ENCODE measurements at places on chromosomes 6 and 20.

DNA sequence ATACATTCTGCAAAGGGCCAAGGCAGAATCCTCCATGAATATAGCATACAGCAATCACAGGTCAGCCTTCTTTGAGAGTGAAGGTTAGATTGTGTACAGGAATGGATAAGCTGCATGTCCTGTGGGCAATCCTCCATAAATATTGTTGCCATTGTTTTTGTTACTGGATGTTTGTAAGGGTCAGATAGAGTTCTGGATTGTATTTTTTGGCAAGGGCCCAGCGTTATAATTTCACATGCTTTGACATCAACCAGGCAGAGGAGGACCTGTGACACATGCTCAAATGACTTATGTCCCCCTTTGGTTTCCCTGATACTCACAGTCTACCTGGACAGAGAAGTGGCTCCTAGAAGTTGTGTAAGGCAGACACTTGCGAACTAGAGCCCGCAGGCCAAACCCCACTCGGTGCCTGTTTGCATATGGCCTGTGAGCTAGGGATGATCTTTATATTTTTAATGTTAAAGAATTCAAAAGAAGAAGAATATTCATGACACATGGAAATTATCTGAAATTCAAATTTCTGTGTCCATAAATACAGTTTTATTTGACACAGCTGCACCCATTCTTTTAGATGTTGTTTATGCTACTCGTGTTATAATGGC lies 5.4 kb downstream of the LY86 start:
- DNase-seq = no peak

DNA sequence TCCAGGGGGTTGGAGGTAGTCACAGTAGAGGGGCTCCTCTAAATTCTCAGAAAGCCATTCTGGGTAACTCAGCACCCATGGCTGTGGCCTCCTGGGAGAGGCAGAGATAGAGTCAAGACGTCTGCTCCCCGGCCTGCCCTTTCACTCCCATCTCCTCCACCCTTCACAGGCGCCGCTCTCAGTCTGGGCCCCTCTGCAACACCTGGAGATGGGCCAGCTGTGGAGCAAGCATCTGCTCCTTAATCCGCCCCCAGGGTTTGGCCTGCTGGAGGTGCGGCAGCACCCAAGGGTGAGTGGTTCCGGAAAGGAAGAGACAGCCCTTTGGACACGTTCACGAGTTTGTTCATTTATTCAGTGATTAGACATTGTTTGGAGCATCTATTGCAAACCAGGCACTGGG lies 271.3 kb downstream of the BMP7 start:
- no peak for DNase-seq

DNA sequence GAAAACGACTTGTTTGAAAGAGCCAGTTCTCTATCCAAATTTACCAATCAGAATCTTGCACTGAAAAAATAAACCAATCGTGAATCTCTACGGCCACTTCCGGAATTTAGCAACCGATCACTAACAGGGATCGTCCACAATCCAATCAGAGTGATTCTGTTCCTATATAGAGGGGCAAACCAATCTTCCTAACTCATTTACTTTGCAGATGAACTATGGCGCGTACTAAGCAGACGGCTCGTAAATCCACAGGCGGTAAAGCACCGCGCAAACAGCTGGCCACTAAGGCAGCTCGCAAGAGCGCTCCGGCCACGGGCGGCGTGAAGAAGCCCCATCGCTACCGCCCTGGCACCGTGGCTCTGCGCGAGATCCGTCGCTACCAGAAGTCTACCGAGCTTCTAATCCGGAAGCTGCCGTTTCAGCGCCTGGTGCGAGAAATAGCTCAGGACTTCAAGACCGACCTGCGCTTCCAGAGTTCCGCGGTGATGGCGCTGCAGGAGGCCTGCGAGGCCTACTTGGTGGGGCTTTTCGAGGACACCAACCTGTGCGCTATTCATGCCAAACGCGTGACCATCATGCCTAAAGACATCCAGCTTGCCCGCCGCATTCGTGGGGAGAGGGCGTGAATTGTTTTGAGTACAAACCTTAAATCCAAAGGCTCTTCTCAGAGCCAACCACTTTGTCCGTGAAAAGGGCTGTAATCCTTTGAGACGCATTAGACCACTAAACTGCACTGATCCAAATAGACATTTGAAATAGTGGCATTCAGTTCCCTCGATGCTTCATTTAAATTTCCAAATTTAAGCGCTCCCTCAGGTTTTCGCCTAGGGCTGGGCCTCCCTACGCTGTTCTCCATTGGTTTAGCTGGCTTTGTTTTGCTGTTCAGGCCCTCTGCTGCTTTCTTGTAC lies 138.0 kb downstream of the HFE start:
- no peak for DNase-seq

GRCh38 chr6:87330961-87331360 lies 1.9 kb upstream of the GJB7 start:
- DNase-seq = no peak

- no peak for DNase-seq
These were observed 147.4 kb downstream of the MOXD1 start for GRCh38 chr6:132253906-132254305.

- no peak for DNase-seq
These were observed 1.6 kb upstream of the PTGIS start for GRCh38 chr20:49569411-49570115.

GRCh38 chr6:137802408-137803182 lies 64.5 kb upstream of the TNFAIP3 start:
- DNase-seq = no peak

DNA sequence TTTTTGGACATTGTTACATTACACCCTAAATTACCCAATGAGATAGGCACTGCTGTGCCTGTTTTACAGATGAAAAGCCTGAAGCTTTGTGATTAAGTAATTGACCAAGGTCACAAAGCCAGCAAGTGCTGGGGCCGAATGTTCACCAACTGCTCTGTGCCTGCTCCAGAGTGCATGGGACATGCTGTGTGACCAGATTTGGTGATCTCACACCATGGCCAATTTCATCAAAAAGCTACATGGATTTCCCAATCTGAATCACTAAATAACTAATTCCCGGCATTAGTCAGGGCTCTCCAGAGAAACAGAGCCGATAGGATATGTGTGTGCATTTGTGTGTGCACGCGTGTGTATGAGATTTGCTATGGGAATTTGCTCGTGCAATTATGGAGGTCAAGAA lies 228.3 kb upstream of the ECI2 start:
- no peak for DNase-seq

DNA sequence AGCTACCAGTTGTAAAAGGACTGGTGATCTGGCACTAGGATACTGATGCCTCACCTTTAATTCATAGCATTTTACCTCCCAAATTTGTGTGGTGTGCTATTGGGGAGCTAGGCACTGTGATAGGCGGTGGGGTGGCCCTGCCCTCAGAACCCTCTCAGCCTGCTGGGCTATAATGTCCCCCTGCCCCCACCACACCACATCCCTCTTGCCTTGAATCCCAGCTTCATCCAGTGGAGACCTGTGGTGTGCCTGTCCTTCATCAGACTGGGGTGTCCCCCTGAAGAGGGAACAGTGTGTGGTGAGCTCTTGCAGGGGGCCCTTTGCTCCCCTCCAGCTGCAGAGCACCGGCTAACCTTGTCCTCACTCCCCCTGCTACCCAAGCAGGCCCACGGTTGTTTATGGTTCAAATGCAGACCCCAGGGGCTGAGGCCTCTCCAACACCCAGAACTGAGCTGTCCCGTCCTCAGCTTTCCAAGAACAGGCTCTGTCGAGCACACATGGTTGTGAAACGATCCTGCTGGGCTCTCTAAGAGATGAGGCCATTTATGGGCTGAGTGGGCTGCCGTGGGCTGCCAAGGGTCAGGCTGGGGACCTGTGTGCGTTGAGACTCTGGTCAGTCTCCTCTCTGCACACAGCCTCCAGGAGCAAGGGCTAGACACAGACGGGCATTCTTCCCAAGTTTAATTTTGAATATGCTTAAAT lies 26.9 kb upstream of the VEGFA start:
- DNase-seq = no peak

DNA sequence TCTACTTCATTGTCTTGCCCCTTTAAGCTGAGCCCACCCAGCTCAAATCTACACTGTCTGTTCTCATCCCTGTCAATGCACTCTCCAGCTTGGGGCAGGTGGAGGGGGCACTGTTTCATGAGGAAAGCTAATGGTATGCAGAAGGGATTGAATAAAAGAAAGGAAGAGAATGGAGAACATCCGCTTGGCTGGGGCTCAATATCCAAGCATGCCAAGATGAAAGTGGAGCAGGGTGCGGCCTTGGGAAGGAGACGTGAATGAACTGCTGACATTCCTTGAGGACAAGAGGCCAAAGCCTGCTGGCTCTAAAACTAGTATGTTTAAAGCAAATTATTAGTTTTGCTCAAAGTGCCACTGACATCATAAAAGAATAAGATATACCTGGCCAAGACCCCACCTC lies 24.2 kb downstream of the AKAP12 start:
- DNase-seq = no peak

DNA sequence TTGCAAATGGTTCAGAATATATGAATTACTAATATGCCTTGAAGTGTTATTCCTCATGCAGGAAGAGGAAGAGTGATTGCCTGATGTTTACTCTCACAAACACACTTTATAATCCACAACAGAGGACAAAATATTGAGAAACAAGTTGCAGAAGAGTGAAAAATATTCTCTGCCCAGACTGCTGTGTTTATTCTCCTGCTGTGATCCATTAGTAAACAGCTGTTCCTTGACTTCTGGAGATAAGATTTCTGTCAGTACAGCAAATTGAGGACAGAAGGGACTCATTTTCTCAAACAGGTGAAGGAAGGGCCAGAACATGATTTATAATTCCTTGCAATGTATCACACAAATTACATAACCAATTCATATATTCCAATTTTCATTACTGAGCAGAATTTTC lies 148.0 kb downstream of the EPM2A start:
- DNase-seq = no peak

DNA sequence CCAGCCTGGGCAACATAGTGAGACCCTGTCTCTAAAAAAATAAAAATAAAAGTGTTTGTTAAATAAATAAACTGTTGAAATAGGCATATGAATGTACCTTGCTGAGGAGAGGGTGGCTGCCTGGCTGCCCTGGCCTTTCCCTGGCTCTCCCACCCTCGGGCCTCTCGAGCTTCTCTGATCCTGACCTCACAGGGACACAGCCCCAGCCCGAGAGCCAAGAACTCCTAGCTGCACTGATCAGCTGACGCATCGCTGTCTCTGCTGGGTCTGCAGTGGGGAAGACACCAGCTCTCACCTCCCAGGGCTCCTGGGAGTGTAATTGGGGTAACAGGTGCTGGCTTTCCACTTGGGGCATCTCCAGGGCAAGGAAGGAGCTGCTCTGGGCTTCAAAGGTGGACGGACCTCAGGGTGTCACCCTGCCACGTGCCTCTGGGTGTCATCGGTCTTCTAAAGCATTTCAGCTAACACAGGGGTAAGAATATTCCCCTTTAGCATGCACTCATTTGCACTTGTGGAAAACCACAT lies 6.9 kb downstream of the TCF15 start:
- no peak for DNase-seq

All from Kasumi-1 (cell line).